Neural progenitor cell (in vitro differentiated cells): ENCODE measurements at places on chromosomes 16 and 17. TPM values are rescaled to one million over a fixed set of nuclear protein-coding genes. Genes with fewer than 3 reads are reported as not detected.
A peak's percentile ranks its signal among the peaks of the same experiment; 100 is the strongest.

The C16orf54 gene
- total RNA-seq: not detected in 2 replicates

The SLC12A4 gene
- total RNA-seq: 8.8 and 21.1 TPM in 2 replicates

DNA sequence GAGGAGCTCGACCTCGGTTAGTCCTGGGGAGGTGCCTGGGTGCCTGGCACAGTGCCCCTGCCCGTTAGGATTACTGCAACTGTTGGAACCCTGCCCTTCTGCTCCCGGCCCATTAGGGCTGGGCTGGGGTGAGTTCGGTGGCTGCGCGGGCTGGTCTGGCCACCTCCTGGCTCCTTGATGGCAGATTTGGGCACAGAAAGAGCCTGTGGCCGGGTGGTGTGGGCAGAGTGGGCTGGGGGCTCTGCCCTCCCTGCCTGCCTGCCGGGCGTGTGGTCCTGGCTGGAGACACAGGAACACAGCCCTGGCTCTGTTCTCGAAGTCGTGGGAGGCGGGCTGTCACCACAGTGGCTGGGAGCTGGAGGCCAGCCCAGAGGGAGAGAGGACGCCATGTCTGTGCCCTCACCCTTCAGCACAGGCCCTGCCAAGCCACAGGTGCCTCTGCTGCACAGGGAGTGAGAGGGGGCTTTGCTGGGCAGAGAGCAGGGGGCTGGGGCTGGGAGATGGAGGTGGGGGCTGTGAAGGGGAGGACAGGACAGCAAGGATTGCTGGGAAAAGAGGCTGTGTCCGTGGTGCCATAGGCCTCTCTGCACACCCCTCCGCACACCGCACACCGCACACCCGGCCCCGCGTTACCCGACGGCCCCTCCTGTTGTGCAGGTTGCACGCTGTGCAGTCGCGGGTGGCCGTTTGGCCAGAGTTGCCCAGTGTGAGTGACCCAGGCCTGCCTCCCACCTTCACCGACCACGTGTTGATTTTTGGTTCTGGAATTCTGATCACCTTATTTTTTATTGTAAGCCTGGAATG is 236.6 kb upstream of the GSE1 start:
- no peak for DNase-seq

- DNase-seq: no peak
These were observed 16.6 kb upstream of the PDXDC1 start for GRCh38 chr16:14958323-14958600.

DNA sequence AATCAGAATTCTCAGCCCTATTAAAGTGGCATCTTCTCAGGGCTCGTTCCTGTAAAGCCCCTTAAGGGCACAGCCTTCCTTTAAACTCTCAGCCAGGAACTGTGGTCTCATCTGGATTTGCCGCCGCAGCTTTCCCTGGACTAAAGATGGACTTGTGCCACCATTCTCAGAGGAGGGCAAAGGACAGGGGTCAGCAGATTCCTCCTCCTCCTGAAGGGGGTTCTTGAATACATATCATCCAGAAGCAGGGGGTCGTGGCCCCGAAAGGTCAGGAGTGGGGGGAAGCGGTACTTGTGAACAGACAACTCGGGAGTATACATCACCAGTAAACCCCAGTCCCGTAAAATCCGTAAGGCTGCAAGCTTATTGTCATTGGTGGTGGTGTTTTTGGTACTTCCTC is 174.8 kb downstream of the RPTOR start:
- DNase-seq: no peak

DNA sequence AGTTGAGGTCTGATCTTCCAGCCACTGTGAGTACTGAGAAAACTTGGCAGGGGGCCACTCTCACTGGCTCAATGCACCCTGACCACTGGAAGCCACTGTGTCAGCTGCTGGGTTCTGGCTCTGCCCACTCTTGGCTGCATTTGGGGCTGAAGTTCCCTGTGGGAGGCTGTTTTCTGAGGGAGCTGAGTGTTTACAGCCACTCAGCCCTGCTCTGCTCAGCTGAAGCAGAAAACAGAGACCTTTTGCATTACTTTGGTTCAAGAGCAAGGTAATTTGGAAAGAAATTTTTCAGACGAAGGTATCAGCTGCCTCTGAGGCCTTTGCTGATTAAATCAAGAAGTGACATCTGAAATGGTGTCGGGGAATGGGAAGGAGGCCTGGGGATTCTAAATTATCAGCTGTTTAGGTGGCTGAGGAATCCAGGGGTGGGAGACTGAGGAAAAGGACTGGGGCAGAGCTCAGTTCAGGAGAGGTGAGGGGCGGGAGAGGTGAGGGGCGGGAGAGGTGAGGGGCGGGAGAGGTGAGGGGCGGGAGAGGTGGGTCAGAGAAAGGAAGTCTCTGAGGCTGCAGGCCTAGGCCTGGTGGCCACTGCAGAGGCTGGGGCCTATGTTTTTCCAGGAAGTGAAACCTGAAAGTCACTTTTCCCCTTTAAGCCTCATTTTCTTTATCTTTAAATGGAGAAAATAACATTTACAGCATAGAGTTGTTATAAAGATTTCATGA is at the start of gene ACSM5:
TSS of gene ACSM5 (plus strand) at position 137 of the 723 bp plus-strand sequence. CDS start 1,951 bp downstream, outside the sequence.
- DNase-seq: no peak

DNA sequence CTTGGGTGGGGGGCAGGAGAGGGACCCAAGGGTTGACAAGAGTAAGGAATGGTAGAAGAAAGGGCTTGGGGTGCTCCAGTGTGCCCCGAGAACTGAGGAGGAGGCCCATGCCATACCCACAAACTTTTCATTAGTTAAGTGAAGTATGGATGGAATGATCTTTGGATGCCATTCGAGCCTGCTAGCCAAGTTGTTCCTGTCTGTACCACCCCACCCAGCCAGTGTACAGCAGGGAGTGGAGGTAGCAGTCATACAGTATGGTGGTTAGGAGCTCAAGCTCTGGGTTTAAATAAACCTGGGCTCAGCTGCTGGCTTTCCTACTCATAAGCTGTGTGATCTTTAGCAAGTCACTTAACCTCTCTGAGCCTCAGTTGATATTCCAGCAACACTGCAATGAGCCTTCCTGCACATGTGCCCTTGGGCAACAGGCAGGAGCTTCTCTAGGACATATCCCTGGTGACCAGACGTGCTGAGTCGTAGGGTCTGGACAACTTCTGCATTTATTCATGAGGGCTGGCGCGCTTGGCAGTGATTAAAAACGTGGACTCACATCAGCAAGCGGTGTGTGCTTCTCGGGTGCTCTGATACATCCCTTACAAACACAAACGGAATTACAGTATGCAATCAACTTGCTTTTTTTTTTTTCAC is 22.9 kb downstream of the ITPRIPL2 start:
- no peak for DNase-seq

DNA sequence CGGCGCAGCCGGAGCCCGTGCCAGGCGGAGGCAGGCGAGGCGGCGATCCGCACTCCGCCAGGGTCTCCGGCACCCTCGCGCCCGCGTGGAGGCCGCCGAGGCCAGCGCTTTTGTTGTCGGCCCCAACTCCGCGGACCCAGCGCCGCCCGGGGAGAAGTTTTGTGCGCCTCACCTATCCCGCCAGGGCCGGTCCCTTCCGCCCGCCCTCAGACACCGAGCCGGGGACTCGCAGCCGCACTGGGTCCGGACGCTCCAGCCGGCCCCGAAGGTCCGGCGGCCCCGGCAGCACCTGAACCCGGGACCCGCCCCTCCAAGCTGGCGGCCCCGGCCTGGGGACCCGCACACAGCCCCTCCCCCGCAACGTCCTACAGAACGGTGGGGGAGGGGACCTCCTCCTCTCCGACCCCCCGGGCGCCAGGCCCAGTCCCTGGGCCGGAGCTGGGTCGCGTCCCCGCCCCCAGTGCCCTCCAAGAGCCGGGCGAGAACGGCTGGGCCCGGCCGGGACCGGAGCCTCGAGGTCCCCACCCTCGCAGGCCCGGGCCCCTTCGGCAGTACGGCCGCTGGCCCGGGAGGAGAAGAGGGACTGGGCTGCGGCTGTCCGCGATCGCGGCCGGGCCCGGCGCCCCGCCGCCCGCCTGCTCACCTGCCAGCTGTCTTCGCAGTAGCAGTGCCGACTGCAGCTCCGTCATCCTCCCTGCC is 698 bp downstream of the UBE2G1 start:
- DNase-seq: peak; percentile 80

DNA sequence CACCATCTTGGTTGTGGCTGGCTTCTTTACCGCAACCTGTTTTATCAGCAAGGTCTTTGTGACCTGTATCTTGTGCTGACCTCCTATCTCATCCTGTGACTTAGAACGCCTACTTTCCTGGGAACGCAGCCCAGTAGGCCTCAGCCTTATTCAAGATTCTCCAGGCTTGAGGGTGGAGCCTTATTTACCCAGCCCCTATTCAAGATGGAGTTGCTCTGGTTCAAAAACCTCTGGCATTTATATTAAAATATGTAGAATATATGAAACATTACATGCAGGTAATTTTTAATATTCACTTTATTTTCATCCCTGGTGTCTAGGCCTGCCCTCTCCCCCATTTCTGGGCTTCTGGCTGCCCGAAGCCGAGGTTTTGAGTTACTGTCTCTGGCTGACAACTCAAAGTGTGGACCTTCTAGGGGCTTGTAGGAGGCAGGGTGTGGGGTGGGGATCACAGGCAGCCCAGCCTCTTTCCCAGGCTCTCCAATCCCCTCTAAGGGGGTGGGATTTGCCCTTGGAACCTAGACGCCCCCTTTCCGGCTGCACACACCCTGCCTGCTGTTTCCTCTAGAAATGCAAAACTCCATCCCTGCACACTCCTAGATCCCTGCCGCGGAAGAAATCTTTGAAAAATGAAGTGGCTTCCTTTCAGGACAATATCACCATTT is 152.0 kb downstream of the KCNJ12 start:
- DNase-seq: no peak

GRCh38 chr16:31331141-31331764 is 23.7 kb upstream of the ITGAX start:
- DNase-seq: peak; percentile 72
